Eye (tissue), 1 donor: ENCODE measurements at places on chromosomes 6 and 20.

DNA sequence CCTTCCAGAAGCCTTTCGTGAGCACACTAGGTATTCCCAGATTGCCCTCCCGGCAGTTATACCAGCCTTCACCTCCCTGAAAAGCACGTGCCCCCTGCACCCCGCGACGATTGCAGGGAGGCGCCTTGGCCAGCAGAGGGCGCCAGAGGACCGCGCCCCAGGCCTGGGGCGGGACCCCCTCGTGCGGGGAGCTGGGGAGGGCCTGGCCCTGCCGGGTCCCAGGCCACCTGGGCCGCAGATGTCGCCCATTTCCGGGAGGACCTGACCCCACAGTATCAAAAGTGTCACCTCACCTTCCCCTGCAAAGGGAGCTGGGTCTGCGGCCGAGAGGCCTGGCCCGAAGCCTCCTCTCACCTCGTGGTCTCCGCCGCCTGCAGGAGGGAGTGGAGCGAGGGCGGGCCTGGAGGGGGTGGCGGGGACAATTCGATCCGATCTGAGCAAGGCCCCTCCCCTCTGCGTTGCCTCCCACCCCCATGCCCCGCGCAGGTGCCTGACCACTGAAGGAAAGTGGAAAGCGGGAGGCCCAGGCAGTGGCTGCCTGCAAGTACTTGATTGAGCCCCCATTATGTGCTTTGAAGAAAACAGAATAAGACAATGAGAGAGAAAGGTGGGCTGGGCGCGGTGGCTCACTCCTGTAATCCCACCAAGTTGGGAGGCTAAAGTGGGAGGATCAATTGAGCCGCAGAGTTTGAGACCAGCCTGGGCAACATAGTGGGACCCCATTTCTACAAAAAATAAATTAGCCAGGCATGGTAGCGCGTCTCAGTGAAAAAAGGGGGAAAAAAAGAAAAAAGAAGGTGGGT, 3.5 kb upstream of the SNAI1 start:
- peak; percentile 82 for DNase-seq

DNA sequence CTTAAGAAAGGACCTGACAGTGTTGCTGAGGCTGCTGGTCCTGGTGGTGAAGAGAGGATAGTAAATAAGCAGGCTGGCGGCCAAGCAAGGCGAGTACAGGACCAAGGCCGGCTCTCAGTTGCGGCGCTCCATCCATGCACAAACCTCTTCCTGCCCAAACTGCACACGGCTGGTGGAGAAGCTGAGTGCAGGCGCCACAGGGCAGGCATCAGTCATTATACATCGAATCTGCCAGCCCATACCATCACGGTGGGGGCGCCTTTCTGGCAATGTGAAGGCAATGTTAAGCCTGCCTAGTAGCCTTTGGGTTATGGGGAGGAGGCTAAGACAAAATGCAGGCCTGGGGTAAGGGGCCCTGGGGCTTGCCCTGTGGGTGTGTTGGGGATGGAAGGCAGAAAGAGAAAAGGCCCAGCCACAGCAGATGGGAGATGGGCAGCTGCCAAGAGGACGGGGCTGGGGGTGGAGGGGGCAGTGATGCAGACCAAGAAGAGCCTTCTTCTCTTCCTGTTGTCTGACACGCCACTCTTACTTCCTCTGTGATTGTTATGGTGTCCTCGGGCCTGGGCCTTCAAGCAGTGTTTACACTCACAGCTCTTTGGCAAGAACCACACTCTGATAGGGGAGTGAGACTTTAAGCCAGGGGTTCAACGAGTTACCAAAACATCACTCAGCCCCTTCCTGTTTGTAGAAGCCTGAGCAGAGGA, 20.3 kb upstream of the KCNK16 start:
- DNase-seq, result no peak

DNA sequence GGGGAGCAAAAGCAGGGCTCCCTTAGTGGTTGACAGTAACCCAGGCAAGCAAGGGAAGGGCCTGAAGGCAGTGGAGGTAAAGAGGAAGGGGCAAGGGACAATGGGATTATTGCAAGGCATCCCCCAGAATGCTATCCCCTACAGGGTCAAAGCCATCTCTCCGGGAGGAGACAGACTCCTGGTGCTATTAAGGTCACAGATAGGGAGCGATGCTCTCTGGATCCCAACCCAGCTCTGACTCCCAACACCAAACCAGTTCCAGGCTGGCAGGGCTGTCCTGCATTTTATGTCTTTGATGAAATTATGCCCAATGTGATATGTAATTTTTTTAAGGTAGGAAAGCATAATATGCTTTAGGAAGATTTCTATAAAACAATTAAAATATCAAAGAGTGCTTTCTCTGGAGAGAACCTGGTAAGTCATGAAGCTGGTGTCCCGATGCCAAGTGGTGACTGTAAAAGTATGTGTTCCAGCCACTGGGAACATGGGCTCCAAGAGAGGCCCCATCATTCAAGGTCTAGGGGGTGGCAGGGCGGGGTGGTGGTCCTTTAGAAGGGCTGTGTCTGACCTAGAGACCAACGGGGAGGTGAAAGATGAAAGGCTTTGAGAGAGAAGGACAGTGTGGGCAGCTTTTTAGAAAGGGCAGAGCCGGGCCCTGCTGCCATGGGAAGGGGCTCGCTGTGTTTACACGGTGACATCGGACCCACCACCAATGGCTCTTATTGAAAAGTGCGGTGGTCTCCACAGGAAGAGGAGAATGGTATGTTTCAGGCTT, 276.5 kb downstream of the CDC5L start:
- DNase-seq, result no peak

DNA sequence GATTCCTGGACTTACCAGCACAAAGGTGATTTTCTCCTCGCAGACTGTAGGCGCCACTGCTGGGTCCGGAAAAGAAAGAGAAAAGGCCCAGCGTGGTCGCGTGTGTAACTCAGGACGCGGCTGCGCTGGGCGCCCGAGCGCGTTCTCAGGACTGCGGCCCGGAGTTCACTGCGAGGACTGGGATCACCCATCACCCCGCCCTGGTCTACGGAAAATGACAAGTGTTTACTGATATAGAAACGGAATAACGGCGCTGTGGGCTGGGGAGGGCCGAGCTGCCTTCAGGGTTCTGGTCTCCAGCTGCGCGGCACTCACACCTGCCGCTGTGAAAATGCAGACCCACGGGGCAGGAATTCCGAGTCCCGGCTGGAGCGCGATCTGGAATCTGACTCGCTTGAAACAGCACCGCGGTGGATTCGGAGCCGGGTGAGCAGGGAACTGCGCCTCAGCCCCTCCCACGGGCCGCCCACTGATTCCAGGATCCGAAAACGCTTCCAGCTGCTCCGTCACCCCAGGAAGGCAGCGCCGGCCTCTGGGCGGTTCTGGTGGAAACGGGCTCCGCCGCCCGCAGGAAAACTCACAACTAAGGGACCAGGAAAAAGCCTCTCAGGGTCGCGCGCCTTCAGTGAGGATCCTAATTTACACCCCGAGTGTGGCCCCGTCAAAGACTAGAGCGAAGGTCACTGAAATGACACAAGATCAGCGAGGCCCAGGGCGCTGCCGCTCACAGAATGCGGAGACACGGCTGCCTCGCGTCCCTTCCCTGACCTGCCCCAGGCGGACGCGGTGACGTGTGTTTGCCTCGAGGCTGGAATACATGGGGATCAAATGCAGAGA, 34.5 kb downstream of the HLA-A start:
- DNase-seq, result peak; percentile 93

DNA sequence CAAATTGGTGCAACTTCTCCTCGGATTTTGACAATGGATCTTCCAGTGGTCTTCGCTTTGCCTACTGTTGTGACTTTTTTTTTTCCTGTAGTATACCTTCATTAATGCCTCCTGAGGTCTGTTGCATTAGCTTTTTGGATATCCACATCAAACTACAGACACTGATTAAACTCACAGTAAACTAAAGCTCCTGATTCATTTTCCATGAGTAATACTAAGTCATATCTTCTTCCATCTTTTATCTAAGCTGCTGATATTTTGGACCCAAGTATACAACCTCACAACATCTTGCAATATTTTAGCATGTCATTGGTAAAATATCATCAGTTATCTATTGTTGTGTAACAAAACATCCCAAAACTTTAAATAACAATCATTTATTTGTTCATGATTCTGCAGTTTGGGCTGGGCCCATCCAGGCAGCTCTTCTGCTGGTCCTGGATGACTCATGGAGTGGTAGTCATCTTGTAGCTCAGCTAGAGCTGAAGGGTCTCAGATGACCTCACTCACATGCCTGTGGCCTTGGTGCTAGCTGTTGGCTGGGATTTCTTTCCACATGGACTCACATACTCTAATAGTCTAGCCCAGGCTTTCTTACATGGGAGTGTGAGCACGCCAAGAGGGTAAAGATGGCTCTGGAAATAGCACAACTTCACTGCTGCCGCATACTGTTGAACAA, 78.3 kb upstream of the SRSF6 start:
- no peak for DNase-seq

DNA sequence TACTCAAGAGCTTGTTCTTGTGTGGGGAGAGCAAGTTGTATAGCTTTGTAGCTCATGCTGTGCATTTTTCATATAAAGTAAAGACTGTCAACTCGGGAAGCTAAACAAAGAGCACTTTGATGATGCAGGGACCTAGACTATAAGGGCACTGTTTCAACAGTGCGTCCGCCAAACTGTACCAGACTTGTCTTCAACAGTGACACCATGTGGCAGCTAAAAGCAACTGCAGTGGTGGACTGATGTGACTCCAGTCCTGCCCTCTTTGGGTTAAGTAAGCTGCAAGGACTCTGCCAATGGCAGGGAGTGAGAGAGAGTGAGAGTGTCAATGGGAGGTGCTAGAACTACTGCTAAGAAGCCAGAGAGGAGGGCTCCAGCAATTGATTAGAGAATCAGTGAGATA, 48.1 kb upstream of the MC3R start:
- no peak for DNase-seq

DNA sequence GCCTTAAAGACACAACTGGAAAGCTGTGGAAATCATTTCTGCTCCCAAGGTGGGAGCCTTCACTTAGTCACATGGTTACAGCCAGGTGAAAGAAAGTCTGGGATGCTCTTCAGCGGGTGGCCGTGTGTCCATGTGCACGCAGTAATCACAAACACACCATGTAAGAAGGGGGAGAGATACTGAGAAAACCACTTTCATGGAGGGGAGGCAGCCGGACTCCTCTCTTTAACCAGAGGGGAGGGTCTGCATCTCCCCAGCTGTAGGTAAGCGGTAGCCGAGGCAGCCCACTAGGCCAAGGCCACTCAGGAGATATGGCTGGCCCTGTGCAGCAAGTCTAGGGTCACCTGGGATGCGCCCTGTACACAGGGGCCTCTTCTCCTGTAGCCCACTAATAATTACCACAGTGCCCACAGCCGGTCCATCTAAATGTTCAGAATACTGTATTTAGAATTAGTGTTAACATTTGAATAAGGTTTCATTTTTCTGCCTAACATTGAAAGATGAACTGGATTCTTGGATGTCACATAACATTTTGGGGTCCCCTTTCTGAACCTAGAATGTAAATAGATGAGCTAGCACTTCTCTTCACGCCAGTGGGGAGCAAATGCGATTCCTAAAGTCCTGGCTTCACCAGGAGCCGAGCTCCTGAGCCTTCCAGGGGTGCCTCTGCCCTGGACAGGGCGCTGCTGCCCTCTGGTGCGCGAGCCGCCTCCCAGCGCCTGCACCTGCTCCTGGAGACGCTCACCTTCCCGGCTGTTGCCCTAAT, 15.9 kb downstream of the GPR31 start:
- peak; percentile 67 for DNase-seq

- no peak for DNase-seq
Observed at GRCh38 chr20:1338096-1338495, 9.2 kb upstream of the SDCBP2 start.

DNA sequence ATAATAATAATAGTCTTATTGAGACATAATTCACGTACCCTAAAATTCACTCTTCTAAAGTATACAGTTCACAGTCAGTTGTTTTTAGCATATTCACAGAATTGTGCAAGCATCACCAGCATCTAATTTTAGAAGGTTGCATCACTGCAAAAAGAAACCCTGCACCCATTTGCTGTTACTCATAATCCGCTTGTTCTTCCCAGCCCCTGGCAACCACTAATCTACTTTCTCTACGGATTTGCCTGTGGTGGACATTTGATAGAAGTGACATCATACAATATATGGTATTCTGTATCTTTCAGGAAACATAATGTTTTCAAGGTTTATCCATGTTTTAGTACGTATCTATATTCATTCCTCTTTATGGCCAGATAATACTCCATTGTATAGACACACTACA, 41.5 kb upstream of the FAM184A start:
- no peak for DNase-seq

- no peak for DNase-seq
Observed at GRCh38 chr6:41162687-41163418, at the start of gene TREM2. Gene TREM2, minus strand, starts transcription at chr6:41163116. Its CDS starts 34 bp downstream, at chr6:41163082.

- DNase-seq, result no peak
Observed at GRCh38 chr6:56909115-56909907, 45.6 kb upstream of the BEND6 start.

- DNase-seq, result peak; percentile 18
Observed at GRCh38 chr20:33532753-33533459, 43.0 kb downstream of the CBFA2T2 start.

DNA sequence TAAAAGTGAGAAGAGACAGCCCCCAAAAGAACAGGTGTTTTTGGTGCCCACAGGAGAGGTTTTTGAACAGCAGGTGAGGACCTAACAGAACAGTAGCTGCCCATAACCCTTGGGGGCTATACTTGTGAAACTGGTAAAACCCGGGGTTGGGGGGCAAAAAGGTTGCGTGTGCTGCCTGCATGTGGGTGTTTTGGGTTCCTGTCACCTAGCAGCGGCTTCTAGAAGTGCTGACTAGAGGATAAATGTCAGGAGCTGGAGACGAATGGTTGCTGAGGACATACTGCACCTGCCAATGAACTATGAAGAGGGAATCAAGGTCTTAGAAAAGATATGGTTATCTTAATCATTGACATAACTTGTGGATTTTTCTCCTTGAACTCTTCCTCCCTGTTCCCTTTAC, 16.0 kb downstream of the TAF11 start:
- no peak for DNase-seq

DNA sequence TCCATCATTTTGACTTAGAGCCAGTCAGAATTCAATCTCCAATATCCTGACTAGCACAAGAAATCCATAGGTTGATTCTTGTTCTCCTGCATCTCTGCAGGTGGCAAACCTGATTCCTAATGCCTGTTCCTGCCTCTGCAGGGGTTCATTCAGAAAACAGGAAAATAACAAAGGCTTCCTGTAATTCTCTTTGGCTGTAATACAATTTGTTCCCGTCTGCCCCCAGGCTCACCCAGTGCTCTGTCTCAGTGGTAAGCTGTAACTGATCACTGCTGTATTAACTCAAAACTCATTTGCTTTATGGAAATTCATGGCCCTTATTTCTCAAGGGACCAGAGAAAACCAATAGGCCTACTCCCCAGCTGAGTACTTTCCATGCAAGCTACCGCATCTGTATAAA, 88.6 kb downstream of the OPRM1 start:
- DNase-seq, result no peak

DNA sequence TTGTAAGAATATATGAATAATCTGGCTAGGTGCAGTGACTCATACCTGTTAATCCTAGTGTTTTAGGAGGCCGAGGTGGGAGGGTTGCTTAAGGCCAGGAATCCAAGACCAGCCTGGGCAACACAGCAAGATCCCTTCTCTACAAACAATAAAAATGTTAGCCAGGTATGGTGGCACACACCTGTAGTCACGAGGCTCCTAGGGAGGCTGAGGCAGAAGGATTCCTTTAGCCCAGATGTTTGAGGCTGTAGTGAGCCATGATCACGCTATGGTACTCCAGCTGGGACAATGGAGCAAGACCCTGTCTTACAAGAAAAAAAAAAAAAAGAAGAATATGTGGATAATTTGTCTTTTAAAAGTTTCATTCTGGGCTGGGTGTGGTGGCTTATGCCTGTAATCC, 75.4 kb downstream of the SH3BGRL2 start:
- DNase-seq, result no peak
